ENCODE measurements at places on chromosomes 1 and 21.

GRCh38 chr1:181018901-181019681 is 3.6 kb downstream of the STX6 start:
- DNase-seq, result peak; percentile 43

DNA sequence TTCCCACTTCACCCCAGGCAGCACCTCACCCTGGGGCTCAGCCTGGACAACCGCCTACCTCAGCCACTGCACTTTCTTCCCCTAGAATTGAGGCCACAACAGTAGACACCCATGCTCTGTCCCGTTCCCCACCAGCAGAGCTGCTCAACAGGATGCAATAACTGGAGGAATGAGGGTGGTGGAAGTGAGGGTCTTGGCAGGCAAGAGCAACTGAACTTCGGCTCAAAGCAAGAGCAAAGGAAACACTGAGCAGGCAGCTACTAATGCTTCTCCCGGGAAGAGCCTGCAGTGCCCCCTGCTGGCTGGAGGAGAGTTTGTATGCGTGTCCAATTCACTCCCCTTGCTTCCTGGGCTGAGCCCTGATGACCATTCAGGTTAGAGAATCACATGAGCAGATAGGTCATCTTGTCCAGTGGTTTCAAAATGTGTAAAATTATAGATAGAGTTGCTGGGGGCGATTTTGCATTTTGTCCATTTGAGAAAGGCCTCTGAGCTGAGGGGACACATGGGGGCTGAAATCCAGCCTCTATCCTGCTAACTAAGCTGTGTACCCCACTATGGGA is 13.9 kb downstream of the NT5C1A start:
- DNase-seq, result peak; percentile 81

DNA sequence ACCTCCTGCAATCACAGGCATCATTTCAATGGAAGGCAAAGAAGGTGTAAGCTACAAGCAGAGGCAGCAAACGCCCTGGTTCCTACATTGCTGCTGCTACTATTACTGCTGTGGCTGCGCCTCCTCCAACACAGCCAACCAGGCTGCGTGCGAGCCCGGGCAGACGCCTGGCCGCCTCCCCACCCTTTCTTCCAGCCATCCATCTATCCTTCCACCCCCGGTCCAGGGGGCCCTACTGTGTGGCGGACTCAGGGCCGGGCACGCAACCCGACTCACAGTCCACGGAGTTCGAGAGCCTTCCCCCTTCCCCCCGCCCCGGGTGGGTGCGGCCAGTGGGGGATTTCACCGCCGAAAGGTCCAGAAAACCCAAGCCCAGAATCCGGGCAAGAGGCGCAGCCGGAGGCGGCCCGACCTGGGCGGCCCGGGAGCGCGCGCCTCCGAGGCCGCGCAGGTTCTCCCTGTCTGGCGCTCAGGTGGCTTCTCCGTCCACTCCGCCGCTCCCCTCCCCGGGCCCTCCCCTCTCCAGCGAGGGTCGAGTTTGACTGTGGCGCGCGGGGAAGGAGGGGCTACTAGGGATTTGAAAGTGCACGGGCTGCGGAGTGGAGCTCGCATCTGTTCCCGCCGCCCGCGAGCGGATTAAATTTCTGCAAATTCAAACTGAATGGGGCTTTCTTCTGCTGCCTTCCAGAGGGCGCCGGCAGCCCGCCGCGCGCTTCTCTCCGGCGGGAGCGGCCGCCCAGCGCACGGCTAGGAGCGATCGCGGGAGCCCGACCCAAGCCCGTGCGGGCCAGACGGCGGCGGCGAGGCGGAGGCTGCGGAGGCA is at the start of gene HUNK:
HUNK (plus strand) TSS at position 569 of the 823 bp plus-strand sequence. CDS start 655 bp downstream, outside the sequence.
- DNase-seq, result peak; percentile 20

DNA sequence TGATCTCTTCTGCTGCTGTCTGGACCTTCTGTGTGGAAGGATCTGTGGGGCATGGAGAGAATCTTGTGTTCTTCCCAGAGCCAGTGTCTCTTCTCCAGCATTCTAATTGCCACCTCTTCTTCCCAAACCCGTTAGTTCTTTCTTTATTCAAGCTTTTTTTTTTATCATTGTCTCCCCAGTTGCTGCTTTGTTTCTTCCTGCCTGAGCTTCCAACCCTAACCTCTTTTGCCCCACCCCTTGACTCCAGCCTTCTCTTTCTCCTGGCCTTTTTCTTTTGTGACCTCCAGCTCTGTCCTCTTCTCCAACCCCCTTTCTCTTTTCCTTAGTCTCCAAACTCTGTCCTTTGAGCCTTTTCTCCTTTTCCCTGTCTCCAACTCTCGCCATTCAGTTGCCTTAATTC is 4.5 kb downstream of the AGO1 start:
- no peak for DNase-seq

- DNase-seq, result no peak
Measured at GRCh38 chr1:94318505-94319030, 81.2 kb upstream of the ARHGAP29 start.

DNA sequence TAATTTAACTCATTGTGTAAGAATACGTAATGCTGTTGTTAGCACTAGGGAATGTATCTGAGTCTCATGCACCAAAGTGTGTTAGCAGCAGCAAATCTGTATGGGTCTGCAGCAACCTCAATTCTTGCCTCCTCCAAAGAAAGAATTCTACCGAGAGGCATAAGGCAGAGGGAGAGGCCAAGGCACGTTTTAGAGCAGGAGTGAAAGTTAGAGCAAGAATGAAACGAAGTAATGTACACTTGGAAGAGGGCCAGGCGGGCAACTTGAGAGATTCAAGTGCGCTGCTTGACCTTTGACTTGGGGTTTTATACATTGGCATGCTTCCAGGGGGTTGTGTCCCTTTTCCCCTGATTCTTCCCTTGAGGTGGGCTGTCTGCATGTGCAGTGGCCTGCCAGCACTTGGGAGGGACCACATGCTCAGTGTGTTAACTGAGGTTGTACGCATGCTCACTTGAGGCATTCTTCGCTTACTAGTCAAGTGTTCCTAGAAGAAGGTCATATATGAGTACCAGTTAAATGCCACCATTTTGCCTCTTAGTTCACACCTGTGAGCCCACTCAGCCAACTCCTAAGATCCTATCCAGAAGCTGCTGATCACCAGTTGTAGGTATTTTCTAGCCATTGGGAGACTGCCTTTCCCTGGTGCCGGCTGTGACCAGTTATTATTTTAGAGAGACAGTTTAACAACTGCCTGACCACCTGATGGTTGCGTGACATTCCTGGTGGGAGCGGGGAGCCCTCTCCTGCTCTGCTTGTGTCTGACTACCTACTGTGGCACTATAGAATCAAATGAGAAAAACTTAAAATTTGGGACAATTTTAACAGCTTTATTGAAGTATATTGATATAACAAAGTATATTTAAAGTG is 2.7 kb upstream of the CNN3 start:
- DNase-seq, result no peak

DNA sequence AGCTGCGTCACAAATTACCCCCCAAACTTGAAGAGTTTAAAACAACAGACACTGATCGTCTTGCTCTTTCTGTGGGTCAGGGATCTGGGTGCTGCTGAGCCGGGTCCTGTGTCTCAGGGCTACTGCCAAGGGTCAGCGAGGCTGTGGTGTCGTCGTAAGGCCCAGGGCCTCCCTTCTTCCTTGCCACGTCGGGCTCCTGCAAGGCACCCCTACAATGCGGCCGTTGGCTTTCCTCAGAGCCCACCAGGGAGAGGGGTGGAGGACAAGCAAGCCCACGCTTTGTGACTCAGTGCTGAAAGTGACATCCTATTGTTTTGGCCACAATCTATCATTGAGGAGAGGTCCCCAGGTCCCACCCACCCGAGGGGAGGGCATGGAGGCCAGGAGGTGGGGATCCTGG is 7.7 kb upstream of the FBLIM1 start:
- no peak for DNase-seq

DNA sequence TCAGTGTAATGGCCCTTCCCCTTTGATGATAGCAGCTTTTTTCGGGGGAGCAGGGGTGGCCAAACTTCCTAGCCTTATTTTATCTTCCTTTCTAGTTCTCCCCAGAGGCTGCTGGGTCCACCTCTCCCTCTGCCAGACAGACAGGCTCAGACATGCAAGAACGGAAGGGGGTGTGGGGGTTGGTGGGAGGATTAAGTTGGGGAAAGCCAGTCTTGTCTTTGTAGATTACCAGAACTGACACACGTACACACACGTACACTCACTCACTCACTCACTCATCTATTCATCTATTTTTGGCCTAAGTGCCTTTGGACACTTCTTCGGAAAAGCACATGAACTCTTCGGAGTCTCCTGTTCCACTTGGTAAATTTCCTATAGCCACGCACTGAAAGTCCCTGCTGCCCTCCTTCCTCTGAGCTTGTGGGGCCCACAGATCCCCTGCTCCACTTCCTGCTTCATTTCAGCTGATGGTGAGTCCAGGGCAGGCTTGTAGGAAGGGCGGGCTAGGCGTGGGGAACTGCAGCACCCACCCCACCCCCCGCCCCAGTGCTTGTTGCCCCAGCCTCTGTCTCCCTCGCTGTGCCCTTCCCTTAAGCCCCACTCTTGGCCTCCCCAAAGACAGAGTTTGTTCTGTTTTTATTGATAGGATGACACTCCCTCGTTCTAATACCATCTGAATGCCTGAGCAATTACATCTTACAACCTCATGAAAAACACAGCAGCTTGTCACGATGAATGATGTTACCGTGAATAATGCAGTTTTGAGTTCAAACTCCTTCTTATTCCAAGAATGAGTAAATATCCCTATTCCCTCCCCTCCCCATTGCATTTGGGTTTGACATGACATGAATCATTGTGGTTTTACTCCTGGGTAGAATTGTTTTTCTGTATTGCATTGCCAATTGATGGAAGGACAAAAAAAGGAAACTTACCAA is 60.7 kb upstream of the ATP5PO start:
- DNase-seq, result peak; percentile 78

DNA sequence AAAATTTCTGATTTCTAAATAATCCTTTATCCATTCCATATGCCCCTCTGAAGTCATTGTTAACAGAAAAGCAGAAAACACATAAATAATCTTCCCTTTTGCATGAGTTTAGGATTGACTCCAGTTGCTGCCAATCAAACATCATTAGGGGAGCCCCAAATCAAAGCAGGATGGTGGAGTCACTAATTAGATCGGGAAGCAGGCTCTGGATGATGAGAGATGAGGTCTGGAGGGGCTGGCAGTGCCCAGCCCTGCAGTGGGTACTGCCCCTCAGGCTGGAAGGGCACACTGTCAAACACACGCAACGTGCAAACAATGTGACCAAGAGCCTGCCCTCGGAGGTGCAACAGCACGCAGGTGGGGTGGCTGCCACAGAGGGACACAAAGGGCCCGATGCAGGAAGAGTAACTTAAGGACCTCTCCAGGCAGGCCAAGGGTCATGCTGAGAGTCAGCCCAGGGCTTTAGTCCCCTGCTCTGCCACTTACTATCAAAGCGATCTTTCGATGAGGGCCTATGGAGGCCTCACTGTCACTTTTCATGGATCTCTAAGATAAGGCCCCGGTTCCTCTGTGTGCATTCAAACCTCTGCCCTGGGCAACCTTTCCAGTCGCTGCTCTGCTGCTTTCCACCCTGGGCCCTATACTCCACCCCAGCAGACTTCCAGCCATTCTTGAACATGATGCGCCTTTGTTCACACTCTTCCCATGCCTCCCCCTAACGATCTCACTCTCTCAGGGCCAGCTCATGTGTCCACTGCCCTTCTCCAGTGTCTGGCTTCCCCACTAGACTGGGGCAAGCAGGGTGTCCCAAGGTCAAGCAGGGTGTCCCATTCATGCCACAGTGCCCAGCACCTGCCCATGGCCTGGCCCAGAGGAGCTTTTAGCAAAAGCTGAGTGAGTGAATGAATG is 98.9 kb downstream of the DMRTB1 start:
- no peak for DNase-seq

GRCh38 chr1:14138687-14139086 is 438.7 kb downstream of the PRDM2 start:
- DNase-seq, result no peak

- DNase-seq, result no peak
Measured at GRCh38 chr1:201321826-201322390, 38.6 kb downstream of the PKP1 start.

GRCh38 chr21:42227909-42228708 is 9.2 kb downstream of the ABCG1 start:
- peak; percentile 94 for DNase-seq

DNA sequence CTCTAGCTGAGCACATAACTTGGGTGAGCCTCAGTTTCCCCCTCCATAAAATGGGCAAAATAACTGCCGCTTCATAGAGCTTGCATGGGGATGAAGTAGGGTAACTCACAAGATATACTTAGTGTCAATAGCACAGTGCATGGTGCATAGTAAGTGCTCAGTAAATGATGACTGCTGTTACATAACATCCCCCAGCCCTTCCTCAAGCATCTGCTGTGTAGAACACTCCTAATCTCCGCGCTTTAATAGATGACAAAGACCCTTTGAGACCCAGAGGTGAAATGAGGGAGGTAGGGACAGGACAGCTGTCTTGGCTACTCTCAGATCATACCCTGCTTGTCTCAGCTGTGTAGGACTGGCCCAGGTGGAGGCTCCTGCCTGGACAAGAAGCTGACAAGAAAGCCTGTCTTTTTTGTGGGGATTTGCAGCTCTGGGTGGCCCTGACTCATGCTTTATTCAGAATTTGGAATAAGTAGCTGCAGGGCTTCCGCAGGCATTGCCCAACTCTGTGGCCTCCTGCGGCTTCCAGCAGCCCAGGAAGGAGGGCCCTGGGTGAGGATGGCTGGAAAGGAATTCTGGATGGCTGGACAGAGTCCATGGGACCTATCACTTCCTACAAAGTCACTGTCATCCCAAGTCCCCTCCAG is 20.7 kb upstream of the PADI4 start:
- DNase-seq, result no peak

DNA sequence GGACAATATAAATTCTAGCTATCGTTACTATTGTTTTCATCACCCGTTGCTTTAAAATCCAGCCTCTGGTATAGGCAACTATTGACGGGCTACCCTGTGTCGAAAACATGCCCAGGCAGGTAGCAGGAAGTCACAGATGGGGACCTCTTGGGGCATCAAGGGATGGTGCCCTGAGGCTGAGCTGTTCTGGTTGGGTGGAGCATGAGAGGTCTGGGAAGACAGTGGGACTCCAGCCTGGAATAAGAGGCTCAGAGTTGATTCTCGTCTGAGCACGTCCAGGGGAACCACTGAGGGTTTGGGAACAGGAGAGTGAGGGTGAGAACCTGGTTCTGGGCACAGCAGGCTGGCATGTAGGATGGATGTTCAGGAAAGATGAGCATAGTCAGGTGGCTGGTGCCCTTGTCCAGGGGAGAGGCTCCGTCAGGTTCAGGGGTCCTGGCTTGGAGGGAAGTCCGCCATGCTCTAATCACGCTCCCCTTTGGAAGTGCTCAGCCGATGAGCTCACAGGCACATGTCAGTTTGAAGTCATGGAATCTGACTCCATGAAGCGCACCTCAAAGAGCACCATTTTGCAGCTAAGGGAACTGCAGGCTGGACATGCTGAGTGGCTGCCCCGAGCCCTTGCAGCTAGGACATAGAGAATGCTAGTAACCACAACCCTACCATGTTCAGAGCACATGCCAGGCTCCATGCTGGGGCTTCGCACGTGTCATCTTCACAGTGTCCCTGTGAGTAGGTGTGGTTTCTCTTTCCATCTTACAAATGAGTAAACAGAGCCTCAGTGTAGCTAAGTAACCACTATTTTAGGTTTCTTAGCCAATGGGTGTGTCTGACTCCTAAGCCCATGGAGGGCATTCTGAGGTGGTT is 21.0 kb downstream of the PCSK9 start:
- no peak for DNase-seq

DNA sequence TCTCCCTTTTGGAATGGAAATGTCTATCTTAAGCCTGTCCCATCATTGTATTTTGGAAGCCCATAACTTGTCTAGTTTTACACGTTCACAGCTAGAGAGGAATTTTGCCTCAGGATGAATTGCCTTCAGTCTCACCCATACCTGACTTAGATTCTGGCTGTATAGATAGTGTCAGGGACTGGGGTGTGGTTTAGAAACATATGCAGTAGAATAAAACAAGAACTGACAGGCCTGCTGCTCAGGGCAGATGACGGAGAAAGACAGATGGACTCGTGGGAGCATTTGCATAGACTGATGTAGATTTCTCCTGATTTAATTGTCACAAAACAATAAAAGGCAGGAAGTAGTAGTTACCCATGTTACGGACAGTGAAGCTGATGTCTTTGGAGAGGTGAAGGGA is 166.7 kb downstream of the UCK2 start:
- DNase-seq, result no peak

Data from activated CD4-positive, alpha-beta T cell treated with anti-CD3 and anti-CD28 coated beads, Interleukin-2, amount 50 U/mL, for 48 hours (primary cell).